ENCODE measurements at places on chromosomes 3 and 15.

- DNase-seq, result no peak
Observed at GRCh38 chr15:84817466-84818081, 418 bp downstream of the ALPK3 start.

DNA sequence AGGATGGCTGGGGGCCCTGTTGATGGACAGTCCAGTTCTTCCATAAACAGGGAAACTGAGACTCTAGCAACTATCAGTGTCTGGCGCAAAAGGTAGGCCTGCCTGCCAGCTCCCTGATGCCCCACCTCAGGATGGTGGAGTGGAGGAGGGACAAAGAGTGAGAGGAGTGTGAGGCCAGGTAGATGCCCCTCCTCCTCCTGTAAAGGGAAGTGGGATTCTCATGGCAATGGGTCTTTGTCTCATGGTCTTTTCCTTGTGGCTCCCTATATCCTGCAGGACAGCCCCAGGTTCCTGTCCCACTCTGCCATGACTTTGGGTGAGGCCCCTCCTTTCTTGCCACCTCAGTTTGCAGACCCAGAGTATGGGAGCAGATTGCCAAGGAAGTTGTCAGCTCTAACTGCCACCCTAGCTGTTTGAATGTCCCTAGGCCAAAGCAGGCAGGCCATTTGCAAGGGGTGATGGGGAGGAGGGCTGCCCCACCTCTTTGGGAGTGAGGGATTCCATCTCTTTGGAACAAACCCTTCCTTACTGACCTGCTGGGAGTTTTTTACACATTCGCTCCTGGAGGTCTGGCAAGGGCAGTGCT, 2.8 kb upstream of the DNAH1 start:
- no peak for DNase-seq

- no peak for DNase-seq
Observed at GRCh38 chr3:117277816-117278215, 568.2 kb downstream of the TUSC7 start.

GRCh38 chr15:41286665-41287333, 45.6 kb downstream of the OIP5 start:
- DNase-seq, result no peak

- DNase-seq, result no peak
Observed at GRCh38 chr3:102091358-102091757, 242.0 kb downstream of the NFKBIZ start.

- DNase-seq, result no peak
Observed at GRCh38 chr3:114848643-114849350, 298.3 kb downstream of the ZBTB20 start.

- DNase-seq, result no peak
Observed at GRCh38 chr3:161452179-161452578, 44.4 kb upstream of the OTOL1 start.

DNA sequence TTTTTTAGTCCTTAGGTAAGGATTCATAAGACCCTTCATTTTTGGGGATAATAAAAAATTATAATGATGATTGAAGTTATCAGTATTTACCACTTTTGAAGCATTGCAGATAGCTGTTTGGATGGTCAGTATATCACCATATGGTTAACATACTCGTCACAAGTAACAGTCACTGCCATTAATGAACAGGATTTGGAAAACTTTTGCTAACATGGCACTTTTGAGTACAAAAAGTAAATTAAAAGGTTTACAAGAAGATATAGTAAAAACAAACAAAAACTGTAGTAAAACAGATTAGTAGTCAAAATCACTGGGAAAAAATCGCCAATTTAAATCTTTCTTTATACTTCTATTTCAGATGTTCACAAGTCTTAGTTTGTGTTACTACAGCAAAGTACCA, 37.8 kb upstream of the ST3GAL6 start:
- no peak for DNase-seq

DNA sequence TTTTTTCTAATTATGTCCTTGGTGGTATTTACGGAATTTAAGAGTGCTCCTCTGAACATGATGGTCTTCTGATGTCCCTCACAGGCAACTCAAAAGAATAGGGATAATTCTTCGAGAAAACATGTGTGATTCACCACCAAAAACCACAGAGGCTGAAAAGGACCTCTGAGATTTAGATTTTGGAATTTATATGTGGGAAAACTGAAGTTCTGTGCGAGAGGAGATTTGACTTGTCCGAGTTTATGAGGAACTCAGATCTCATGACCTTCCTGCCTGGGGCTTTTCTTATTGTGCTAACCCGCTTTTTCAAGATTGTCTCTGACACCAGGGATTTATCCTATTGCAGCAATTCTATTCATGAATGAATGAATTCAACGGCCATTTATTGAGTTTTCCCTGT, 142.4 kb downstream of the FAM43A start:
- no peak for DNase-seq

Data from activated T-helper 1 cell treated with anti-CD3 and anti-CD28 coated beads, Interleukin-2, amount 50 U/mL, for 16 hours (primary cell).